Central memory CD8-positive, alpha-beta T cell (primary cell): ENCODE measurements at places on chromosomes 6 and 20.

DNA sequence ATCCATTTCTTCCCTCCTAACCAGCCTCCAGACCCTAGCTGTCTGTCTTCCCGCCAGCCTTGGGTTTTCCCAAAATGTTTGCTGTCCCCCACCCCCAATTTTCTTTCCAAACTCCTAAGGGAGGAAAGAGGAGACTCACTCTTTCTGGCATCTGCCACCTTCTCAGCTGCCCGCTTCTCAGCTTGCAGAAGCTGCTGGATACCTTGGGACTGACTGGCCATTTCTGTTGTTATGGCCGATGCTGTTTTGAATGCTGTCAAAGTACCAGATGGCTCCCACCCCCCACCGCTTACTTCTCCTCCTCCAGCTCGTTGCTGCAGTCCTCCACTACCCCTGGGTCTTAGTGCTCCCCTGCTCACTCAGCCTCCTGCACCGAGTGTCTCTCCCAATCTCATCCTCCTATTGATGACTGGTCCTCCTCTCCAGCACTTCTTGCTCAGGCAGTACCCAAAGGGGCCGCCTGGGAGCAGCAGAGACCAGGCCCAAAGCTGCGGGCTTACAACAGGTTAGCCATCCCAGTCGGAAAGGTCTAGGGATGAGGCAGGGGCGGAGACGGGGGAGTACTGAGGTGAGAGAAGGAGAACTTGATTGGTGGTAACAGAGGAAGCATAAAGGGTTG lies at the start of gene ATP6V1G2:
Gene ATP6V1G2, minus strand, starts transcription at position 270 of the 619 bp plus-strand sequence. Its CDS starts 49 bp downstream, at position 221.
- no peaks in the 10 kb centered on the region for H3K27me3 ChIP-seq
- DNase-seq: peak; percentile 76
- peaks cover 32% of the 10 kb centered on the region for H3K4me1 ChIP-seq

GRCh38 chr6:145845557-145845956 lies 31.0 kb upstream of the FBXO30 start:
- peaks cover 2% of the 10 kb centered on the region for H3K36me3 ChIP-seq
- no peak overlapping the region for H3K4me3 ChIP-seq
- H3K27ac ChIP-seq: peak overlapping the region; percentile 9
- peaks cover 13% of the 10 kb centered on the region for H3K4me1 ChIP-seq
- DNase-seq: no peak

DNA sequence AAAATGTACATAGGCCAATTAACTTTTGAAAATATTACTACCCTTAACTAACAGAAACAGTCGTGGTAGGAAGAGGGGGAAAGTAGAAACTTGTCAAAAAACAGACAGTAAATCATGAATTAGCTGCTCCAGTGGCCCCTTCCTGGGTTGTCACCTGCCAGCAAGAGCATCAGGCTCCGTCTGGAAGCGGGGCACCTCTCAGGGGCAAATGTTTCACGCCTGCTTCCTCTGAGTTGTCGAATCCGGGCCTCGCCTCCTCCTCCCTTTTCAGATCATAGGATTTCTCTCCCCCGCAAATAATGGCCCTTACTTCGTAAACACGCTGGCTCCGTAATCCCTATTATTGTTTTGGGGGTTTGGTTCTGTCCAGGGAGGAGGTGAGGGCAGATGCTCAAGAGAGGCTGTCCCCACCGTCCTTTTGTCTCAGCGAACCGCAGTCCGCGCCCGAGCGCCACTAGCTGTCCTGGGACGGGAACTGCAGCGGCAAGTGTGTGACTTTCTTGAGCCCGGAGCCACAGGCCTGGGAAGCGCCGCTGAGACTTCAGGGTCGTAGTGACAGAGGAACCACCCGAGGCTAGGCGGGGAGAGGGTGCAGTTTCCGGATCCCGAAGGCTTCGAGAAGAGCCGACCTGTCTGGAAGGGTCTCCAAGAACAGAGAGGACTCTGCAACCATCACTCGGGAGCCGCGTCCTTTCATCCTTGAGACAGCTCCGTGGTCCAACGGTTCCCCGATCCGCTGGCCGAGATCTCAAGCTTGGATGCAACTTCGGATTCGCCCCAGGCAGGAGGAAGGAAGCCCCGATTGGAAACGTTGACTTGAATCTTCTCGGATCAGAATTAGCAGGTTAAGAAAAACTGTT lies 214.5 kb upstream of the ZNF184 start:
- peaks cover 41% of the 10 kb centered on the region for H3K36me3 ChIP-seq
- peak overlapping the region; percentile 100 for H3K27ac ChIP-seq

DNA sequence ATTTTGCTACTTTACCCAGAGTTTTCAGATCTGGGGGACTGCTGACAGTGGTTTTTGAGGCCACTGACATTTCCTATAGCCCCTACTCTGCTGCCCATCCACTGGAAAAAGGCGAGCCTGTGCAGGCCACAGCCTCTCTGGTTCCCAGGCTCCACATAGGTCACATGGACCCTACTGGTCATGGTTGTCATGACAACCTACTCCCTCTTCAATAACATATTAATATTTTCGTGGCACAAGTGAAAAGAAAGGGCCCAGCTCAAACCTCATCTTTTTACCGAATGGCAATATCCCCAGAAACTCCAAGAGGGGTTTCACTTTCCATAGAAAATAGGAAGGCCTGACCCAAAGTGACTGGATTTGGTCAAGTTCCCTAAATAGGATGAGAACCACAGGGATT lies 11.0 kb upstream of the FOXO3 start:
- no peak overlapping the region for H3K27ac ChIP-seq
- H3K4me3 ChIP-seq: no peak overlapping the region
- H3K27me3 ChIP-seq: no peaks in the 10 kb centered on the region

DNA sequence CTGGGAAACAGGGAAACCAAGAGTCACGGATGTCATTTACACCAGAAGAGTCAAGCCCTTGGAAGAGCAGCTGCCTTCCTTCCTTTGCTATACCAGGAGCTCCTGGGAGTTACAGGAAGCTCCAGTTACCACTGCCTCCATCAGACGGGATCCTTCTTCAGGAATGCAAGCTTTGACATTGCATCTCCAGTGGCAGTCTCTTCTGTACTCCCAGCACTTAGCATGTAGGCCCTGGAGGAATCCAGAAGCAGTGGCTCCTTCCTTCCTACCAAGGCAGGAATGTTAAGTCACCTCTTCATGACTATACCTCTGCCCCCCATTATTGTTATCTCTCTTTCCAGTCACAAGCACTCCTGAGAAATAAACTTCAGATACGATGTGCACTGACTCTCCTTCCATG lies 836.0 kb downstream of the MAFB start:
- no peak for DNase-seq
- no peaks in the 10 kb centered on the region for H3K27me3 ChIP-seq
- H3K4me3 ChIP-seq: no peak overlapping the region
- H3K27ac ChIP-seq: no peak overlapping the region
- H3K4me1 ChIP-seq: no peaks in the 10 kb centered on the region

DNA sequence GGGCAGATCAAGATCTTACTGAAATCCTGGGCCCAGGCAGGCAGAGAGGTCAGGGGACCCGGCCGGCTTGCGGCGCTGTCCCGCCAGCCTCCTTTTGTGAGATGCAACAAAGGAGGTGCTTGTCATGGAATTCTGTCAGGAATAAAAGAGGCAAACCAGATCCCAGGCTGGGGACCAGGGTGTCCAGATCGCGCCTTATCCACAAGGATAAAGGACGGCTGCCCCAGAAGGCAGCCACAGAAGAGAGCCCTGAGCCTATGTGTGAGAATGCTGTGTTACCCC lies 42.6 kb upstream of the CDH22 start:
- H3K27me3 ChIP-seq: no peaks in the 10 kb centered on the region
- no peak overlapping the region for H3K4me3 ChIP-seq
- no peak for DNase-seq
- H3K4me1 ChIP-seq: peaks cover 33% of the 10 kb centered on the region

GRCh38 chr6:118469468-118469867 lies 78.6 kb upstream of the PLN start:
- H3K27me3 ChIP-seq: no peaks in the 10 kb centered on the region
- peaks cover 33% of the 10 kb centered on the region for H3K36me3 ChIP-seq
- H3K4me3 ChIP-seq: no peak overlapping the region
- no peaks in the 10 kb centered on the region for H3K4me1 ChIP-seq
- no peak for DNase-seq

- H3K27me3 ChIP-seq: peaks cover 41% of the 10 kb centered on the region
- no peak overlapping the region for H3K27ac ChIP-seq
Measured at GRCh38 chr6:136012943-136013342, 161.4 kb downstream of the PDE7B start.
